ENCODE measurements at places on chromosomes 2 and 18.
A peak's percentile ranks its signal among the peaks of the same experiment; 100 is the strongest.

DNA sequence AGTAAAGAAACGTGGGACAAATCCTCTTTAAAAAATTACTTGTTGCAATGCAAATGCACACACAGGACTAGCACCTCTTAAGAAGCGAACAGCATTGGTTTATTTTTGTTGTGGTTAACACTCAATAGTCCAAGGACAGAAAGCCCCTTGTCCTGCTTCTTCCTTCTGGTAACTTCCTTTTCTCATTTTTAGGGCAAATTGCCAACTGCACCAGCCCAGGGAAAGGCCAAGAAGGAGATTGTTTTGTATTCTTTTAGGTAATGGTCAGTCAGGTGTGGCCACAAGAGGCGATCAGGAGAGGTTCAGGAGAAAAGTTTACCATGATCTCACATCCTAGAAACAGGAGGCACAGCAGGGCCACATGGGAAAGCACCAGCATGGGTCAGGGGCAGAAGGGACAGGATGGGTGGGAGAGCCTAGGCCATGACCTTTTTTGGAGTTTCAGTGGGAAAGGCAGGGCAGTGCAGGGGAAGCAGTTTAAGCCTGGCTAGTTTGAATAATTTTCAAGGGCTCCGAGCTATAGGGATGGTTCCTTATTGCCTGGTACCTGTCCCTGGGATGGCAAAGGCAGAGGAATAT, 73.0 kb downstream of the CHRNA1 start:
- DNase-seq = no peak

GRCh38 chr2:108385411-108386071, 7.8 kb downstream of the SULT1C4 start:
- no peak for DNase-seq

DNA sequence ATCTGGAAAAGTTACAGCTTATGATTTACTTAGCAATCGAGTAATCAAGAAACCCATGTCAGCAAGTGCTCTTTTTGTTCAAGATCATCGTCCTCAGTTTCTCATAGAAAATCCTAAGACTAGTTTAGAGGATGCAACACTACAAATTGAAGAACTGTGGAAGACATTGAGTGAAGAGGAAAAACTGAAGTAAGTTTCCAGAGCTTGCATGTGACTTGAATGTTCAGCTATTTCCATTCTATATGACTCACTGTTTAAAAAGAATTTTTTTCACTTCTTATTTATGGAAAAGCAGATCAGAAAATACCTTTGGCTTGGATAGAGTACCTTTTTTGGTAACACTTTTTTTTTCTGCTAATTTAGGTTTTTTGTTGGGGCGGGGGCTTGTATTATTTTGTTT, 70.7 kb downstream of the PMS1 start:
- no peak for DNase-seq

DNA sequence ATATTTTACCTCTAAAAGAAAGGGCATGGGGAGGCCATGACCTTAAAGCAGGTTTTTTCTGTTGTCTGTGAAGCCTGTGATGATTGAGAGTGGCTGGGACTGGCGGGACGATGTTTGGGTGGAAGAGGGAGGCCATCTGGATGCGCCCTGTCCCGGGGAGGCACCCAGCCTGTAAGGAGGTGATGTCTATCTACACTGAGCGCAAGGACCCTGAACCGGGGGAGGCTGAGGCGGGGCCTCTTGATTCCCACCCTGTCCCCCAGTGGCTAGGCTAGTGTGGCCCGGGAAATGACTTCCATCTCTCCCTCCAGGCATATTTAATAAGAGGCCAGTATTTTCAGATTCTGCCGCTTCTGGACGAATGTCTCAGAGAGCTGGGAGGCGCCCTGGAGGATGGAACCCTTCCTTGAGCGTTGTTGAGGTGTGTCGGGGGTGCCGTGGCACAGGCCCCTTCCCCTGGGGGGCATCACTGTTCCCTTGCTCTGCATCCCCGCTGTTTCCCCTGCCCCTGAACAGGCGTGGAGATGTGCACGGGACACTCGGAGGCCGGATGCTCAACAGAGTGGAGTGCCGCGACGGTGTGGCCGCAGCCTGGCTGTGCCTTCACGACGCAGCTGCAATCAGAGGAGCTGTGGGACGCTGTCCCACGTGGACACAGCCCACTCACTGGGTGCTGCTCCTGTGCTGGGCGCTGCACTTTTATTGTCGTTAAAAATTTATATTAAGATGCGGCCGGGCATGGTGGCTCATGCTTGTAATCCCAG, 185.4 kb downstream of the LDLRAD4 start:
- DNase-seq = no peak

DNA sequence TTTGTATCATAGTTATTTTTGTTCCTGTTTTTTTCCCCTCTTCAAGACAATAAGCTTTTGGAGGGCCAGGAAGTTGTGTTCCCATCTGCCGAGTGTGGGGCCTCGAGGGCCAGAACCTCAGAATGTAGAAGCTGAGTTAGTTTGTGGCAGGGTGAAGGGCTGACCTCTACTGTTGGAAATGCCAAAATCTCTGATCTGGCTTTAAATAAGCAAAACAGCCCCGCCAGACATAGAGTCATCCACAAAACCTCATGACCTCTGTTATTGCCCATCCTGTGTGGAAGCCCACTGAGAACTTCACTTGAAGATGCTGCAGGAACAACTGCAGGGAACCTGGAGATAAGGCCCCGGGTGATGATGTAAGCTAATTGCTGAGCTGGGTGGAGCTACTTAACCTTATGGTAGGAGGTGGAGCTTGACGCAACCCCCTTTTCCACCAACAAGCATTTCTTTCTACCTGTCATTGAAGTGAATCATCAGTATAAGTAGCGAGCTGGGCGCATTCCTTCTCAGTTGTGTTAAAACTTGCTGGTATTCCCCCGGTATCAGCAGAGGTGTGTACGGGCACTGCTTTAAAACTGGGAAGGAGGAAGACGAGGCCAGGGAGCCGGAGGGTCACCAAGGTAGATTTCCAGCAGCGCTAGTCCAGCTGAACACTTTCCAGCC, 177.2 kb downstream of the NEDD4L start:
- DNase-seq = no peak

DNA sequence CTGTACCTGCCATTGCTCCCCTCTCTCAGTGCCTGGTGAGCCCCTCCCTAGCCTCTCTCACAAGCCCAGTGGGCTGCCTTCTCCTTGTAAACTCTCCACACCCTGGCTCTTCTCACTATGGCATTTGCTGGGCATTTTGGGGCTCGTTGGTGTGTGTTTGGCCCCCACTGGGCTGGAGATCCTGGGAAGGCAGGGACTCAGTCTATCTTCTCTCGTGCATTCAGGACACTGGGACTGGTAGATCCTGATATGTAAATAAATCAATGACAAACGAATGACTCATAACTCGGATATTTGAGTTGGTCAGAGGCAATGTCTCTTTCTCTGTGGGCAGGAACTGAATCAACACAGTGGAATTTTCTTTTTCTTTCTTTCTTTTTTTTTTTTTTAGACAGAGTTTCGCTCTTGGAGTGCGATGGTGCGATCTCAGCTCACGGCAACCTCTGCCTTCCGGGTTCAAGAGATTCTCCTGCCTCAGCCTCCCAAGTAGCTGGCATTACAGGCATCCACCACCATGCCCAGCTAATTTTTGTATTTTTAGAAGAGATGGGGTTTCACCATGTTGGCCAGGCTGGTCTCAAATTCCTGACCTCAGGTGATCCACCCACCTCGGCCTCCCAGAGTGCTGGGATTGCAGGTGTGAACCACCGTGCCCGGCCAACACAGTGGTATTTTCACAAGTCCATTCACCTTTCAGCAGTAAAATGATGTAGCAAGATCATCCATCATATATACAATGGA, 144.6 kb upstream of the SPRED2 start:
- no peak for DNase-seq

DNA sequence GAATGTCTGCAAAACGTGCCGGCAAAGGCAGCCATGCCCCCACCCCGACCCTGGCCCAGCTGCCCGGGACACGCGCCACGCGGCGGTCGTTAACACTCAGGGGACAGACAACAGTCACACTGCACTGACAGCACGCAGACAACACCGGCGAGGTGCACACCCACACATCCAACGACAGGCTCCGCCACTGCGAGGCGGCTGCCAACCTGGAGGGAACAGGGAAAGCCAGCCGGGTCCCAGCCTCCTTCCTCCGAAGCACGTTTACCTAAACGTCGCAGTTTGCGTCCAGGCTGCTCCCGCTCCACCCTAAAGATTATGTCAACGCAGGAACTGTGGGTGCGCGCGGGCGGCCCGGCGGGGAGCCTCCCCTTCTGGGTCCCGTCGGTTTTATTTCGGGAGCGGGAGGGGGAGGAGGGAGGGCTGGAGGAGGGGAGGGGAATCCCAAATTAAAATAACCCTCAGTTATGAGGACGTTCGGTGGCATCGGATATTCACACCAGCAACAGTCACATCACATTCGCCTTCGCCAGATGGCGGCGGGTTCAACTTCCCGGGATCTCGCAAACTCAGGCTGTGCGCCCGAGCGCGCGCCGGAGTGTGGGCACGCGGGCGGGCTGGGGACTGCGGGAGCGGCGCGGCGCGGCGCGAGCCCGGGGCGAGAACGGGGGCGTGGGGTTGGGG, 644 bp downstream of the PTGR3 start:
- DNase-seq = peak; percentile 79

GRCh38 chr18:43780782-43781340, 503.6 kb upstream of the SYT4 start:
- no peak for DNase-seq

- DNase-seq = no peak
Measured at GRCh38 chr2:62010632-62011256, 105.3 kb downstream of the COMMD1 start.
